Activated CD8-positive, alpha-beta T cell treated with anti-CD3 and anti-CD28 coated beads for 36 hours (primary cell): ENCODE measurements at places on chromosomes 13 and 19. TPM values are rescaled to one million over a fixed set of nuclear protein-coding genes. Genes with fewer than 3 reads are reported as not detected.

CEACAM4 gene
- total RNA-seq = not detected

CHAF1A gene
- 78.3 TPM for total RNA-seq

CALR gene
- 535 TPM for total RNA-seq

FAM216B gene
- total RNA-seq = not detected

UHRF1 gene
- 173 TPM for total RNA-seq

GTF2F1 gene
- total RNA-seq = 50.4 TPM

ZNF264 gene
- 20.7 TPM for total RNA-seq

CD33 gene
- not detected for total RNA-seq

GAPDHS gene
- not detected for total RNA-seq

ZNF583 gene
- total RNA-seq = 1.6 TPM

CPT1C gene
- total RNA-seq = 1.0 TPM

ZNF557 gene
- total RNA-seq = 7.7 TPM

ZNF599 gene
- total RNA-seq = 3.5 TPM

SLAIN1 gene
- total RNA-seq = 32.0 TPM

RFPL4A gene
- not detected for total RNA-seq

CEACAM5 gene
- not detected for total RNA-seq

HSPB6 gene
- 0.85 TPM for total RNA-seq

SOX21 gene
- not detected for total RNA-seq

ZNF813 gene
- total RNA-seq = 6.0 TPM

KIR2DL4 gene
- total RNA-seq = not detected

FFAR3 gene
- total RNA-seq = 1.2 TPM

CRX gene
- total RNA-seq = not detected

PPM1N gene
- 4.2 TPM for total RNA-seq
